Putamen (tissue), 1 donor: ENCODE measurements at places on chromosomes 1 and 21.

DNA sequence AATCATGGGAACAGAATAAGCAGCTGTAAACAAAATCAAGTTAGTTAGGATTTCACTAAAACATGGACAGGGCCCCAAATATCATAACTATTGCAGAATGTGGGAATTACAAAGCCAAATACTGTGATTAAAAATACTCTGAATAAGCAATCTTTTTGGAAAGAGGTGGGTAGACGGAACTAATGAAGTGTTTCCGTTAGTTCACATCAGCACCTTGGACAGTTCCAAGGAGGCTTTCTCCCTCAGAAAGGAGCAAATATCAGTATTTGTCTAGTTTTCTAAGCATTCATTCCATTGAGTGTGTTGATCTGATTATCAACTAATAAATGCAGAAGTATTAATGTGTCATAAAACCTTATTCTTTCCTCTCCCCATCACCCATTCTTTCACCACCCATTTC, 97.4 kb downstream of the FAM78B start:
- DNase-seq = no peak

DNA sequence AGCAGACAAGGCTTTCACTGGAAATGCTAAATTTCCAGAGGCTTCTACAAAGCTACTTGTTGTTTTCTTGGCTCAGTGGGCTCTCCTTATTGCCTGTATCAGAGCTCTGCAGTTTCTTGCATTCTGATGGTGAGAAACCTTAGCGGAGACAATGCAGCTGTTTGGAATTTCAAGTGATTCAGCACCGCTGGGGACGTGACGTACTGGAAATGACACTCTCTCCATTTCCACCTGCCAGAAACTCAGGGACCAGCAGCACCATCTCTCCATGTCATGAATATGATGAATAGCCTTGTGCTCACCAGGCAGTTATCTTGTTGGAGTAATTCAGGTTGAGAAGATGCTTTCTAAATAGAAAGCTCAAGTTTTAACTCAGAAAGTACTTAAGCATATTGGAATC, 497.2 kb upstream of the DEPDC1 start:
- DNase-seq = no peak

DNA sequence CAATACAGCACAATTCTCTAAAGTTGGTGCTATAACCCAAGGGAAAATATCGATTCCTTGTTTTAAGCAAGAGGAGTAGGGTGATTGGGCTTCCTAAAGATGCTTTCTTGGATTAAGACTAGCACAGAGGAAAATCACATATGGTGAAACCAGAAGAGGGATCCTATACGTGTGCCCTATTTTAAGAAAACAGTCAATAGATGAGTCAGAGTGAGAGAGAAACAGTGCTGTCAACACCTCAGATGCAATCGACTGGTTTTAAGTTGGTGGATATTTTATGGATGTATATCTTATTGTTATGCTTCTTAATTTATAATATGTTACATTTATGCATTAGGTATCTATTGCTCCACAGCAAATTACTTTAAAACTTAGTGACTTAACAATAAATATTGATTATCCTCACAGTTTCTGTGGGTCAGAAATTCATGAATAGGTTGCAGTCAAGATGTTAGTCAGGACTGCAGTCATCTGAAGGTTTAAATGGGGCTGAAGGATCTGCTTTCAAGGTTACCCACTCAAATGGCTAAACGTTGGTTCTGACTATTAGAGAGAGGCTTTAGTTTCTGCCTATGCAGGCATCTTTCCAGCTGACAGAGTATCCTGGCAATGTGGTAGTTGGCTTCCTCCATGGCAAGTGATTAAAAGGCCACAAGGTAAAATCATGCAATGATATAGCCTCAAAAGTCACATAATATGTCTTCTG, 61.6 kb upstream of the DEPDC1 start:
- DNase-seq = no peak

GRCh38 chr1:53590104-53590503, 130.9 kb downstream of the DMRTB1 start:
- DNase-seq = no peak

DNA sequence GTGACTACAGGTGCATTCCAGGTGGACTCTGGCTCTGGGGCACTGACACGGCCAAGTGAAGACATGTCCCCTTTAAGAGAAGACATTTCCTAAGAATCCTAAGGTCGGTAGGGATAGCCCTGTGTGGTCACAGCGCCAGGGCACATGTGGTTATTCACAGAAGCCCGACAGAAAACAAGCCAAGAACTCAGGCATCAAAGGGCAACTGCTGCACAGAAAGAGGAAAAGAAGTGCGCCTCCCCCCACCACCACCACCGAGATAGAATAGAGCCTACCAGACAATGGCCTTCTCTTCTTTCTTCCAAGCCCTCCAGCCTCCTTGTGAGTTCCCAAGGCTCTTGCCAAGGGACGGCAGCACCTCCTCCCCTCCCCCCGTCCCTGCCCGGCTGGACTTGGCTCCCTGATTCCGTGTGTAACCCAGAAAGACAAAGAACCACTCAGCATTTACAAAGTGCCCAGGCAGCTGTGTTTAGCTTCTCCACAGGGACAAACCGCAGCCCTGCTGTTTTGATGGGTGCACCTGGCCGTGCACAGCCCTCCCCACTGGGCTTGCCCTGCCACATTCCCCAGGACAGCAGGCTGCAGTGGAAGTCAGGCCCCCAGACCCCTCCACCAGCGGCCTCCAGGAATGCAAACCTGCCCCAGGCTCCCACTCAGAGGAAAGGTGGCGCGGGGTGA, 30.2 kb downstream of the TMPRSS2 start:
- DNase-seq = peak; percentile 39

DNA sequence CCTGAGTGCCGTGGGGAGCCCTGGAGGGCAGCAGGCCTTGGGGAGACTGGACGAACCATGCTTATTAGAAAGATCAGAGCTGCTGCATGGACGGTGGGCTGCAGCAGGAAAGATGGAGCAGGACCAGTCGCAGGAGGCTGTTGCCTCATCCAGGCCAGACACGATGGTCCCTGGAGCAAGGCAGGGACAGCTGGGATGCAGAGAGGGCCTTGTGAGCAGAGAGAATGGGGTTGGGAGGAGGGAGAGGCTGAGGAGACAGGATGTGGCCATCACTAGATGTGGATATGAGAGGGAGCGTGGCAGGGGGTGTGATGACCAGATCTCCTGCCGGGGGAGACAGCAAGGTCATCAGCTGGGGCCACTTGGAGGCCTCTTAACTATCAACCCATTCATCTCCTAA, 727.6 kb downstream of the PTPRU start:
- DNase-seq = no peak

GRCh38 chr1:176456795-176457194, 6.2 kb upstream of the PAPPA2 start:
- DNase-seq = no peak

DNA sequence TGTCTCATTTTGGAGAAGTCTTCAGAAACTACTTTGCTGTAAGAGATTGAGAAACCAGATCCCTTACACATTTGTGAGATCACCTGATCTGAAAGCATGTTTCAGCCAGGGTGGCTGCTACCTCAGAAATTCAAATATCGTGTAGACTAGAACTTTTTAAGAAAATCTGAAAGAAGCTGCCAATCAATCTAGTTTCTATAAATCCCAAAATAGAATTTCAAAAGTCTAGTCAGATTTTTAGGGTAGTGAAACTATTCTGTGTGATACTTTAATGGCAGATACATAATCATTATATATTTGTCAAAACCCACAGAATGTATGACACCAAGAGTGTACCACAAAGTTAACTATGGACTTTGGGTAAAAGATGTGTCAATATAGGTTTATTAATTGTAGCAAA, 79.9 kb upstream of the PLPPR5 start:
- DNase-seq = no peak

GRCh38 chr1:28114844-28115243, 26.4 kb upstream of the EYA3 start:
- no peak for DNase-seq

- DNase-seq = no peak
Observed at GRCh38 chr1:21904704-21905520, 32.2 kb downstream of the HSPG2 start.

DNA sequence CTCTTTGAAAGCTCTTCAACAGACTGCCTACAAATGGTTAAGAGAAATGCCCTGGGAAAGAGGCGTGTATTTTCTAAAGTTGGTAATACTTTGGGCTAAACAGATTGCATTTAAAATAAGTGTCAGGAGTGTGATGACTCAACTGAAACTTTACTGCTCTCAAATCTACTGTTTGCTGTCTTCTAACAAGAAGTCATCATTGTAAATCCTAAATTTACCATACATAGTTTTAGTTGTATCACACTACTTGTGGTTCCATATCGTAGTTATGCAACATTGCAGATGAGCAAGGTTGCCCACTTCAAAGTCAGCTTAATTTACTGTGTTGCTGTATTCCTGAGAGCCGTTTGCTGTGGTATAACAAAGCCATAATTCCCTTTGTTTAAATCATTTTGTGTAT, 59.6 kb downstream of the RGS21 start:
- no peak for DNase-seq

DNA sequence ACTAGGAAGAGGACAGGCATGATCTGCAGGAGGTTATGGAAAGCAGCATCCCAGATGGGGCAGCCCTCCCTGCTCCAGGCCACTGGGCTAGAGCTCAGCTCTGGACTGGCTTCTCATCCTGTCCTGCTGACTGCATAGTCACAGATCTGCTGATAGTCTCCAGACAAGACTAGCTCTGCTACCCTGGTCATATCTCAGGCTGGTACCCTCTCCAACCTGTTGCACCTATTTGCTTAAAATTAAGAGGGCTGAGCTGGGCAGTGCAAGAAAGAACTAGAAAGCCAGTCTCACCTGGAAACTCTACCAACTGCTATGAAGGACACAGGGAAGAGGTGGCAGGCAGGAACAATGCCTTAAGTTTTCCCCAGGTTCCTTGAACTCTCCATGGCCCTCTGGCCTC, 40.4 kb downstream of the ITPKB start:
- no peak for DNase-seq
